ENCODE measurements at places on chromosomes 6 and 20.
A peak's percentile ranks its signal among the peaks of the same experiment; 100 is the strongest.

DNA sequence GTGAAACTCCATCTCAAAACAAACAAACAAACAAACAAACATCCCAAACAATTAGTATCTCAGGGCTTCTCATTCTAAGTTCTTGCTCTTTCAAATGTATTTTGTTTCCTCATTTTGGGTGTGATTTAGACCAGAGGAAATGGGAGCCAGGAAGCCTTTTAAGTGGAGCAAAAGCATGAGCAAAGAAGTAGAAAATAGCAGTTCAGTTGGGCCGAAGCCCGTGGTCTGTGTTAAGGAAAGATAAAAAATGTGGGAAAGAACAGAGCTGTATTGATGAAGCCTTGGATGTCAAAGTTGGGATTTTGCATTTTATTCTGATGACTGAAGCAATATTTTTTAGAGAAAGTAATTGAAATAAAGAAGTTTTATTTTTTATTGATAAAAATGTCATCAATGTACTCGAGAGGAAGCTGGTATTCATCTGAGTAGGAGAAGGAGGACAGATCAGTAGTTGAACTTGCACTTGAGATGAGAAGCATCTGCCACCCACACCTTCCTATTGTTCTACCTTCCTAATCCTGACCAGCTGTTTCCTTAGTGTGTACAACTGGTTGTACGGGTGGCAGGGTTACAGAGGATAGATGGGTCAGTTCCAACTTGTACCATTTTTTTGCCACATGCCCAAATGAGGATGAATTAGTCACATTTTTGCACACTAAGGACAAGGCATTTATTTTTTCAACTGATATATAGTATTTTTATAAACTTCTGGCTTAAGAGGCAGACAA lies 56.1 kb downstream of the KIAA0408 start:
- no peak for DNase-seq

DNA sequence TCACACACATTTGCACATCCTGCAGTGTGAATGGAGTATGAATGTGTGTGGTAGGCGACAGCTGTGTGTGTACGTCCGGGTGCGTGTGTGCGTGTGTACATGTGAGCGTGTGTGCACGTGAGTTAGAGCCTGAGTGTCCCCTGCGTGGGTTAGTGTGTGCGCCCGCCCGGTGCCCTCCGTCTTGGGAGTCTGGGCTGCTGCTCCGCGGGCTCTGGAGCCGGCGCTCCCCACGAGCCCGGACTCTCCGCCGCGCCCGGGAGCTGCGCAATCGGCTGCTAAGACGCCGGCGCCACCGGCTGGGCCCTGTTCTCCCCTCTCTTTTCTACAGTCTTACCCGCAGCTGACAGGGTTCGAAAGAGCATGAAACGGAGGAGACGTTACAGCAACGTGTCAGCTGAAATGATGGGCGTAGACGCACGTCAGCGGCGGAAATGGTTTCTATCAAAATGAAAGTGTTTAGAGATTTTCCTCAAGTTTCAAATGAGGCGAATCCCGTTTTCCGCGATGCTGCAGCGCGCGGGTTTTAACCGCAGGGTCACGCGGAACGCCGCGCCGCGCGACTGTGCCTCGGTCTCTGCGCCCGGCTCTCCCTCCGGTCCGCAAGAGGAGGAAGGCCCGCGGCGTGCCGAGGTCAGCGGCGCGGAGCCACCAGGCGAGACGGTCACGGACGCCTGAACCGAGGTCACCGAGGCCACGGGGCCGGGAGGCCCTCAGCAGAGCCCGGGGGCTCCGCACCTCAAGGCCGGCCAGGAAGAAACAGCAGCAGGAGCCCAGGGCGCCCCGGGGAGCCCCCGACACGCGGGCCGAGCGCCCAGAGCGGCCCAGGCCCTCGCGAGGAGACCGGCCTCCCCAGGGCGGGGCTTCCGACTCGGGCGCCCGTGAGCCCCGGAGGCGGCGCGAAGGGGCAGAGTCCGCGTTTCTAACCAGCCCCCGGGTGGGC lies 95.3 kb upstream of the BHLHE23 start:
- peak; percentile 75 for DNase-seq

GRCh38 chr6:31662124-31662723 lies 1.6 kb upstream of the C6orf47 start:
- no peak for DNase-seq

GRCh38 chr6:106997392-106998158 lies 23.0 kb upstream of the CD24 start:
- peak; percentile 67 for DNase-seq

- no peak for DNase-seq
Observed at GRCh38 chr6:14625173-14625895, 507.8 kb downstream of the CD83 start.

DNA sequence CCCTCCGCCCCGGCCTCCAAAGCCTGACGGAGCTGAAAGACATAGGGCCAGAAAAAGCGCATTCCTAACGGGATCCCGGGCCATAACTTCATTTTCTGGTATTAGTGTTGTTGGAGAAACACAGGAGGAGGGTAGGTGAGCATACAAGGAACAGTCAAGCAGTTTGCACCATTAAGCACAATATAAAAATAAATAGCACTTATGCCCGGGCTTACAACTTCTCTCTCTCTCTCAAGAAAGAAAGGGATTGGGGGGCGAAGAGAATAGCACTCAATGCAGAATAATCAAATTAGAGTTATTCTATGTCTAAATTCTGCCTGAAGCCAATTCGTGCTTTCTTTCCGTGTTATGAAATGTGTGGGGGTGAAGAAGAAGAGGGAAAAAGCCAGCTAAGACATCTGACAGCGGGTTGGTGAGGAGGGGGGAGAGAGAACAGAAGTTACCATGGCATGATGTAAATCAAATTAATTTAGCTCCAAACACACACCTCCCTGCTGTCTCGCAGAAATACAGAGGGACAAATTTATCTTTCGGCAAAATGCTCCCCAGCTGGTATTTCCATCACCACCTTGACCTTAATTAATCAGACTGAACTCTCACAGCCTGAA lies 508 bp upstream of the METTL24 start:
- no peak for DNase-seq

DNA sequence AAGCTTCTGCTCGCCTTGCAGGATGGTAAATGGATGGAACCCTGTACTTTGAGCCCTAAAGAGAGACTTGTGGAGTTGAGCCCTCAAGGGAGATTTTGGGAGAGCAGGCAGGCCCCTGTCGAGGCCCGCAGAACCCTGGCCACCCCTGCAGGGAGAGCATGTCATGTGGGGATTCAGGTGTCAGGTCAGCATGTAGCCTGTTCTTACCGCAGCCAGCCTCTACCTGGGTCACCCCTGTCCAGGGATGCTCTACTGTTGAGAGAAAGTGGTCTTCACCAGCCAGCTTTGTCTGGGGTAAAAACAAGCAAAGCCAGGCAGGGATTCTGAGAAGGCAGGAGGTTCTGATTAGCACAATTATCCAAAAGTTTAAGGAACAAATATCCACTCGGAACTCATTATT lies 55.6 kb upstream of the PROKR2 start:
- no peak for DNase-seq

DNA sequence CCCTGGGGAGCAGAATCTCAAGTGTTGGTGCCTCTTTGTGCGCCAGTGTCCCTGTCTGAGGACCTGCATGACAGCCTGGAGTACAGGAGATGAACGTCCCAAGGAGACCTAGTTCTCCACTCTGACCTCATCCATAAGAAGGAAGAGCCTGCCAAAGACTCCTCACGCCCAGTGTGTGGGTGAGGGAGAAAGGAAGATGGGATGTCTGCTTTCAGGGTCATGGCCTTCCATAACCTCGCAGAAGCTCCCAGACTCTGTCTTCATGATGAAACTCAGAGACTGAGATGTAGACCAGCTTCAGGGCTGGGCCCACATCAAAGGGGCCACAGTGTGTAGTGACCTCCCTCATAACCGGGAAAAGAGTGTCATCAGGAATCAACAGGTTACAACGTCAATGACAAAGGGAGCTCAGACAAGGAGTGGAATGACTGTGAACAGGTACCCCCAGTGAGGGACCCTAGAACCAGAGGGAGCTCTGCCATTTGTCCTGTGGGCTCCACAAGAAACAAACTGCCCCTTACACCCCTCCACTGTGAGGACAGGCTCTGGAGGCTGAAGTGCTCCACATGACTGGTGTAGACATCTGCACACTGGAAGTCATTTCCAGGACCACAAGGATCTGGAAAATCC lies 8.1 kb downstream of the HLA-DQB1 start:
- no peak for DNase-seq

GRCh38 chr6:114084327-114084890 lies 113.5 kb upstream of the HDAC2 start:
- DNase-seq: no peak

DNA sequence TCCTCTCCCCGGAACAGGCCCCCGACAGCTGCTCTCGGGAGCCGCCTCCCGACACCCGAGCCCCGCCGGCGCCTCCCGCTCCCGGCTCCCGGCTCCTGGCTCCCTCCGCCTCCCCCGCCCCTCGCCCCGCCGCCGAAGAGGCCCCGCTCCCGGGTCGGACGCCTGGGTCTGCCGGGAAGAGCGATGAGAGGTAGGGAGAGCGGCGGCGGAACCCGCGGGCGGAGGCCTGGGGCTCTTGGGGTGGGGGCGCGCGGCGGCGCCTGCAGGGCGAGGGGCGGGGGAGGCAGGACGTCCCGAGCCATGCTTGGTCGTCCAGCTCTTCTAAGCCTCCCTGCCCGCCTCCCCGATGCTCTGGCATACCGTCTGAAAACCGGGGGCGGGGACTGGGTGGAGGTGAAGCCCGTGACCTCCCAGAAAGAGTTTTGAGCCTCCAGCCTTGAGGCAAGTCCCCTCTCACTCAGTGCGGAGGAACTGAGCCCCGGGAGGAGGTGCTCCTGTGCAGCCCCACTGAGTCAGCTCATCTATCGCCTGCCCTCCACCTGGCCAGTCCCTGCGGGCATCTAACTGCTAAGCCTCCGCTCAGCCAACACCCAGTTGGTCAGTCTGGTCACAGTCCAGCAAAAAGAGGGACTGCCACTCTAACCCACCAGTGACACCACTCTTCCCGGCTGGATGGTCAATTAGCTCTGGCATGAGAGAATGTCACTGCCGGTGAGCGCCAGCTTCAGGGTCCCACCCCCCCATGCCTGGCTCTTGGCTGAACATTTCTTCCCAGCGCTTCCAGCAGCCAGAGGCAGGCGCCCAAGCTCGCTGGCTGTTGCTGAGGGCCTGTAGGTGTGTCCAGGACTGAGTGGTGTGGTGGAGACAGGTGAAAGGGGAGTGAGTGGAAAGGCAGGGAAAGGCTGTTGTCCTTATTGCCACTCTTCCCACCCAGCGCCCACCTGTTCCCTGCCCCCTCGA lies 482 bp downstream of the DDR1 start:
- DNase-seq: no peak

DNA sequence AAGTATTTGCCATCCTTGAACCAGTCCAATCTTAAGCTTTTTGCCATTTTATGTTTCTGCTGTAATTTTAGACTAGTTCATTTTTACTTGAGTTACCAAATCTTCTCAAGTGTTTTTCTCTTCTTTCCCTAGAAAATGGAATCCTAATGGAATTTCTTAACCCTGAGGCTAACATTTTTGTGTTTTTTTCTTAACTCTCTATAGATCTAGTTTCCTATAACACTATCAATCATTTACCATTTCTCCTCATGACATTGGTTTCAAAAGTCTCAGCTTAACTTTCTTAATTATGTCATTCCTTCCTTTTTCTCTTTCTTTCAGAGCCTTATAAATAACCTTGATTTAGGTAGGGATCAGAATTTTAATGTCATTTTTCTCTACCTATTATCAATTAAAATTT lies 54.8 kb downstream of the SENP6 start:
- DNase-seq: no peak

- no peak for DNase-seq
Observed at GRCh38 chr6:120096696-120097260, 747.2 kb upstream of the MAN1A1 start.

DNA sequence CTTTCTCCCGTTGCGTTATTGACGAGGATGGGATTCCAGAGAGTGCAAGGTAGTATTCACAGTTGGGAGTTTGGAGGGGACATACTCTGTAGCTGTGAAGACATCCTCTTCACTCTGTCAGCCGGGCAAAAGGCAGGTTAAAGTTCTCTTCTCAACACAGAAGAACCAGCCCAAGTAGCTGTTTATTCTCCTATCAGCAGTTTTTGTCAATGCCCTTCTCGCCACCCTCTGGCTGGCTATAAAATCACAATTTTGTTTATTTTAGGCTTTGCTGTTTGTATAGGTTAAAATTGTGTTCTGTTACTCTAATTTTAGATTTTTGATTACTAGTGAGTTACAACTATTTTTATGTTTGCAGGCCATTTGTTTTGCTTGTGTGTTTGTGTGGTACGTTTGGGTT lies 37.9 kb upstream of the MAS1 start:
- no peak for DNase-seq

DNA sequence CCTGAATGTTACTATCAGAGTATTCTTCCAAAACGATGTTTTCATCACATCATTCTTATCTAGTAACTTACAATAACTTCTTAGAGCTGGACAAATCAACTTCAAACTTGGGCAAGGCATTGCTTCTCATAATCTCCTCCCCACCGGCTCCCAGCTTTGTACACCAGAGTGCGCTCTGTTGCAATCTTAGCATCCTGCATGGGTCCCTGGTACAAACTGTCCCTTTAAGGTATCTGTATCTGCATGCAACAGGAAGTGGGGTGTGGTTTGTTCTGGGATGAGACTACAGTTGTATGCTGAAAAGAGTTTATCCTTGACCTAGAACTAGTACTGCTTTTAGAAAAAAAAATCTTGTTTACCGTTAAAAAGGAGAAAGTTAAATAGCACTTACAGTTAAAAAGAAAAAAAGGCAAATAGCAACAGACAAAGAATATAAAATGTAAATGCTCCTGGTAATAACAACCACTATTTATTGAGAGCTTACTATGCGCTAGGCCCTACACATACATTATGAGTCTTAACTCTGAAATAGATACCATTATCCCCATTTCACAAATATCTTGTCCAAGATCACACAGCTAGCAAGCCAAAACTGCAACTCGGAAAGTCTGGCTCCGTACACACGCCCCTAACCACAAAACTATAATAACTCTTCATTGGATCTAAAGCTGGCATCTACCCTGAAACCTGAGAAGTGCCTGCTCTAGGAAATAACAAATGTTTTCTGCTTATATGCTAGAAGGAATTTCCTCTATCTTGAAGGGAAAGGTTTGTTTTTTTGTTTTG lies 9.8 kb upstream of the HECA start:
- DNase-seq: peak; percentile 94

DNA sequence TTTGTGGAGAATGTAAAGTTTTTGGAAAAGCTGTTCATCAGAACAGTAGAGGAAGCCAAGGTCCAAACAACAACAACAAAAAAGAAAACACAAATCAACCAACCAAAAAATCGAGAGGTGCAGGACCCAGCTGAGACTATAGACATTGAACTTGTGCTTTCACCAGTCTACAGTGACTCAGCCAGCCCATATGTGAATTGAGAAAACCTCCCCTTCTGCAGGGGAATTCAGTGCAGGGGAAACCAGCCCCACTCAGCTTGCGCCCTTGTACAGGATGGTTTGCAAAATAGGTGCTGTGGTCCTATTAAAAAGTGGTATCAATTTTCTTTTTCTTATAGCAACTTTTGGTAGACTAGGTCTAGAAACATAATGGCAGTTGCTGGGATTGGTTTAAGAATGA lies 21.3 kb downstream of the MLIP start:
- no peak for DNase-seq

- DNase-seq: no peak
Observed at GRCh38 chr6:156994215-156995076, 217.3 kb downstream of the ARID1B start.
